ENCODE measurements at places on chromosomes 2 and 18.
A peak's percentile ranks its signal among the peaks of the same experiment; 100 is the strongest.

DNA sequence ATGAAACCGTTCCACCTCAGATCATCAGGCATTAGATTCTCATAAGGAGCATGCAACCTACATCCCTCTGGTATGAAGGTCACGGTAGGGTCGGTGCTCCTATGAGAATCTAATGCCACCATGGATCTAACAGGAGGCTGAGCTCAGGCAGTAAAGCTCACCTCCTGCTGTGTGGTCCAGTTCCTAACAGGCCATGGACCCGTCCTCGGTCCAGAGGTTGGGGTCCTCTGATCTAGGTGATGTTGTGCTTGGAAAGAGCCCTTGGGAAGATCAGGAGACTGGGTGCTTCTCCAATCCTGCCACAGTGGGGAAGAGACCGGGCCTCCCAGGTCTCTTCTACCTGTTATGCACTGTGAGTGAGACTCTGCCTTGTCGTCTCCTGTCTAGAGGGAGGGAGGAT, 104.6 kb downstream of the ACKR3 start:
- DNase-seq: no peak

- no peak for DNase-seq
These were observed 127.6 kb downstream of the MAPK4 start for GRCh38 chr18:50687491-50687890.

DNA sequence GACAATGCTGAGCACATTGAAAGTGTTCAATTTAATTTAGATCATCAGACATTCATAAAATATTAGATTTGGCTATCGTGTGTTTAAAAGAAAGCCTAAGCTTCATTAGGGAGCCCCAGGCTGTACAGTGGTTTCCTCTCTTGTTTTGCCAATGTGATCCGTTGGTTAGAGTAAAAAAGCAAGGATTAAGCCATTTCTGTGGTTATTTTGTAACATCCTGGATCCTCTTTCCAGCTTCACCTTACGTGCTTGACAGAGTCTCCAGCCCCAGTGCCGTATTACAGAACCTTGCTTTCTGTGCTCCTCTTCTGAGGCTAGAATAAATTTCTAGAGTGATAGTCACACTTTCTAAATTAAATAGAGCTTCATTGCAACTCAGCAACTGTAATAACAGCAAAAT, 289.3 kb upstream of the LINC00305 start:
- no peak for DNase-seq

GRCh38 chr2:223214394-223215253, 162.6 kb downstream of the KCNE4 start:
- no peak for DNase-seq

DNA sequence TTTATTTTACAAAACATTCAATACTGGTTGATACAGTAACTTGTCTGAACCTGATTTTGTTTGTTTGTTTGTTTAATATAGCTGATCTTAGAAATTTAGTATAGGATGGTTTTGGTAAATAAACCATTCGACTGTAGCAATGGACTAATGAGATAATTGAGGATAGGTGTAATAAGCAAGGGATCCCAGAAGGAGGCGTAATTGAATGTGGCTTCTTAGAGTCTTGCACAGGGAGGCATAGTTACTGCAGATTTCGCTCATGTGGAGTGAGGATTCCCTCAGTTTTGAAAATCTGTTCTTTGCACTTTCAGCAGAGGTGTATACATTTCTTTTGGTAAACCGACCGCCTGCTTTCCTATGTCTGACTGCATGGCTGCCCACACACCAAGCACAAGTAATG, 709.6 kb downstream of the SOCS6 start:
- DNase-seq: no peak

DNA sequence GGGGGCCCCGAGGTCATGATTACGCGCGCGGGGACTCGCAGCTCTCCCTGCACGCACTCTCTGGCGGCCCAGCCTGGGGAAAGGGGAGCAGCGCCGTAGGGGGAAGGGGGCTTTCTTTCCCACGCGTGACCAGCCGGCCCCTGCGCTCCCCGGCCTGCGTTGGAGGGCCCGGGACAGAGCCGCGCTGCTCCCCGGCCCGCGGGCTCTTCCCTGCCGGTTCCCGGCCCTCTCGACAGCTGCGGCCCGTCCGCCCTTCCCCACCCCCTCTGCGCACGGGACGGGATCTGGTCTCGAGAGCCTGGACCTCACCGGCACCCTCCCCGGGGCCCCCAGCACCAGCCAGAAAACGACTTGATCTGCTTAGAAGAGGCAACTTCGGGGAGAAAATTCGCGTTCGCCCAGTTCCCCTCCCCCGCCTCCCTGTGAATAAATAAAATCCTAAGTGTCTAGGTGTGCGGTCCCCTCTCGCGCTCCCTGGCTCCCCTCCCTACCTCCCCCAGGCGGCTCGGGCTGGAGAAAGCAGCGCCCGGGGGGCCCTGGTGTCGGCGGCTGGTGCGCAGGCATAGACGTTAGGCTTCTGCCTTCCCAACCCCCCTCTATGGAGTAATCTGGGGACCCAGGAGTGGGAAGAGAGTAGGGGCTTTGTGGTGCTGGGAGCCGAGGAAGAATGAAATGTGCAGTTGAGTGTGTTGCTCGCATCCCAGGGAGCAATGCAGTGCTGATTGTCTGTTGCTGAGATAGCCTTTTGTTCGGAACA, 803 bp upstream of the FIGN start:
- DNase-seq: peak; percentile 58

Data from left ventricle myocardium inferior (tissue), 1 donor.